ENCODE measurements at places on chromosomes 3 and 15. TPM values are rescaled to one million over a fixed set of nuclear protein-coding genes. Genes with fewer than 3 reads are reported as not detected.

DNA sequence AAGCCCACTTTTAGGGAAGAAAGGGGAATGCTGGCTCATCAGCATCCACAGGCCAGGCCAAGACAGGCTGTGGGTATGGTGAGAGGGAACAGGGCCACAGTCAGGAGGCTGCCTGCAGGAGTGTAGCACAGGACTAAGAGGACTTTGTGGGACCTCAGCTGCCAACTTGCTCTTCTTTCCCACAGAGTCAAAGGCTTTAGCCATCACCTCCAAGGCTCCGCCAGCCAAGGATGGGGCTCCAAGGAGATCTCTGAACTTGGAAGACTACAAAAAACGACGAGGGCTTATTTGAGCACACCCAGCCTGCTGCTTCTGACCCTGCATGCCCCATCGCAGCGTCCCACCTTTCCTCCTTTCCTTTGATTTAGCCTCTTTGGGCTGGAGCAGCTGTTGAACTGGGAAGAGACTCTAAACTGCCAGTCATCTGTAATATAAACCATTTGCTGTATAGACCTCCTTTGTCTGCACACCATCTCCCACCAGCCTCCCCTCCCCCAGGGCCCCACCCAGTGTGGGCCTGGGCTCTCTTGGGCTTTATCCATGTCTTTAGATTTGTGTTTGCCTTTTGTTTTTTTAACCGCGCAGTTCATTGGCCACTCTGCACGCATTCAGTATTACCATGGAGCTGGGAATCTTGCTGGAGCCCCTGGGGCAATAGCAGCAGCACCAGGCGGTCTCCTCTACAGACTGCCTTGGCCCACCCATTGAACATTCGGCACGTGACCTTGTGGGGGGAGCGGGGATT lies 13.1 kb upstream of the ITPKA start:
- no peak overlapping the region for H3K27ac ChIP-seq
- H3K4me3 ChIP-seq, result no peak overlapping the region
- DNase-seq, result no peak
- H3K27me3 ChIP-seq, result no peaks in the 10 kb centered on the region
- H3K36me3 ChIP-seq, result peaks cover 60% of the 10 kb centered on the region

GRCh38 chr15:77980098-77980497 lies 97.4 kb downstream of the TBC1D2B start:
- H3K4me3 ChIP-seq, result no peak overlapping the region
- no peaks in the 10 kb centered on the region for H3K36me3 ChIP-seq
- no peaks in the 10 kb centered on the region for H3K27me3 ChIP-seq
- H3K4me1 ChIP-seq, result no peaks in the 10 kb centered on the region

DNA sequence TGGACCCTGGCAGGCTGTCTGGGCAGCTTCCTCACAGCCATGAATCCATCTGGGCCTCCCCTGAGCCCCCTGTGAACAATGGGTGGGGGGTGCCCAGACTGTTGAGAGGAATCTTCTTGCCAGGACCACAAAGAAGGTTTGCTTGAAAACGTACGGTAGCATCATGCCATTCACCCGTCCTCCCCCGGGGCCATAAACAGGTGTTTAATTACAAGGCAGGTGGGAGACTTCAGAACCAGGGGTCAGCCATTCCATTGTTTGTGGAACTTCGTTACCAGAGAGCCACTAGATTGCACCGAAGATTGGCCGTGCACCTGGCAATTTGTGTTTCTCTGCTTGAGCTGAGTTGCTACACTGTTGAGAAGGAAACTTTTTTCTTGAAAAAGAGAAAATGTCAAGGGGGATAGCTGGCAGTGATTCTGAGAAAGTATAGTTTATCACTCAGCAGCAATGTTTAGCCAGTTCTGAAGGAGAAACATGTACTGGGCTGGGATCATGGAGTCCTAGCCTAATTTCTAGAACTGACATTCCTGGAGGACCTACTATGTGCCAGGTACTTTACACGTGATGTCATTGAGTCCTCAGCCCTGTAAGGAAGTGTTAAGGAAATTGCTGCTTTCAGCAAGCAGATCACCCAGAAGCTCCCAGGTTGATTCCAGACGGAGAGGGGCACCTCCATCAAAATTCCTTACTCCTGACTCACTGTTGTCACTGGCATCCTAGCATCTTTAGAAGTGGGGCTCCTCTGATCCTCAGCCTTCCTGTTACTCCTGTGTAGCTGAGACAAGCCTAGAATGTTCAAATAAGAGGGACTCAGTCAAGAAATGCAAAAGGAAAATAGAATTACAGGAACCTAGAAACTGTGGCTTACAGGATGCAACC lies 103.8 kb upstream of the UBE2E1 start:
- no peak for DNase-seq
- H3K27ac ChIP-seq, result no peak overlapping the region
- no peak overlapping the region for H3K4me3 ChIP-seq
- H3K36me3 ChIP-seq, result no peaks in the 10 kb centered on the region
- H3K27me3 ChIP-seq, result no peaks in the 10 kb centered on the region

- no peak overlapping the region for H3K27ac ChIP-seq
- peaks cover 19% of the 10 kb centered on the region for H3K36me3 ChIP-seq
- H3K4me3 ChIP-seq, result no peak overlapping the region
- no peaks in the 10 kb centered on the region for H3K4me1 ChIP-seq
Observed at GRCh38 chr15:57273402-57273801, 102.9 kb upstream of the CGNL1 start.

DNA sequence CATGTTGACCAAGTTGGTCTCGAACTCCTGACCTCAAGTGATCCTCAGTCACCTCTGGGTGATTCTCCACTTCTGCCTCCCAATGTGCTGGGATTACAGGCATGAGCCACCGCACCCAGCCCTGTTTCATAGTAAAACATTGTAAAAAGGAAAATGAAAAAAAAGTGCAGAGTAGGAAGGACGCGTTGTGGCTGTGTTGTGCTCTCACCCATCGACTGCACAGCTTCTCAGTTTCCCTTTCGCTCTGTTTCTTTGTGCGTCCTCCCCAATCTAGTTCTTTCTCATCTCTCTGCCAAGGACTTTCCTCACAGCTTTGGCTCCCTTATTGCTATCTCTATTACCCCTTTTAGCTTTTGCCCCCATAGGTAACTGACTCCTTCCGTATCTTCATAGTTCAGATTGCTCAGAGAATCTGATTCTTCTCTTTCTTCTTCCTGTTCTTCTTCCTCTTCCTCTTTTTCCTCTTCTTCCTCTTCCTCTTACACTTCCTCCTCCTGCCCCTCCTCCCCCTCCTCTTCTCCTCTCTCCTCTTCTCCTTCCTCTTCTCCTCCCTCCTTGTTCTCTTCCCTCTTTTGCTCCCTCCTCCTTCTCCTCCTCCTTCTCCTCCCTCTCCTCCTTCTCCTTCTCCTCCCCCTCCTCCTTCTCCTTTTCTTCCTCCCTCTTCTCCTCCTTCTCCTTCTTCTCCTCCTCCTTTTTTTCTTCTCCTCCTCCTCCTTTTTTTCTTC lies 81.1 kb upstream of the VGLL4 start:
- no peak for DNase-seq
- no peaks in the 10 kb centered on the region for H3K4me1 ChIP-seq
- H3K4me3 ChIP-seq, result peak overlapping the region; percentile 30
- H3K27me3 ChIP-seq, result no peaks in the 10 kb centered on the region
- no peaks in the 10 kb centered on the region for H3K36me3 ChIP-seq

GRCh38 chr3:58352626-58353025 lies 19.9 kb downstream of the PXK start:
- no peak overlapping the region for H3K4me3 ChIP-seq
- H3K36me3 ChIP-seq, result peaks cover 3% of the 10 kb centered on the region
- peaks cover 4% of the 10 kb centered on the region for H3K4me1 ChIP-seq
- no peak for DNase-seq

Gene ILDR1
- not detected for total RNA-seq

Gene SERPINI2
- total RNA-seq, result not detected

Gene FILIP1L
- 6.7 TPM for total RNA-seq

Gene GPR160
- total RNA-seq, result 7.5 TPM

Gene SERINC4
- total RNA-seq, result 0.36 TPM

All from naive thymus-derived CD4-positive, alpha-beta T cell (primary cell).